ENCODE measurements at places on chromosomes 16 and 17.

GRCh38 chr16:56547120-56547948 is 17.5 kb upstream of the MT4 start:
- DNase-seq = no peak

DNA sequence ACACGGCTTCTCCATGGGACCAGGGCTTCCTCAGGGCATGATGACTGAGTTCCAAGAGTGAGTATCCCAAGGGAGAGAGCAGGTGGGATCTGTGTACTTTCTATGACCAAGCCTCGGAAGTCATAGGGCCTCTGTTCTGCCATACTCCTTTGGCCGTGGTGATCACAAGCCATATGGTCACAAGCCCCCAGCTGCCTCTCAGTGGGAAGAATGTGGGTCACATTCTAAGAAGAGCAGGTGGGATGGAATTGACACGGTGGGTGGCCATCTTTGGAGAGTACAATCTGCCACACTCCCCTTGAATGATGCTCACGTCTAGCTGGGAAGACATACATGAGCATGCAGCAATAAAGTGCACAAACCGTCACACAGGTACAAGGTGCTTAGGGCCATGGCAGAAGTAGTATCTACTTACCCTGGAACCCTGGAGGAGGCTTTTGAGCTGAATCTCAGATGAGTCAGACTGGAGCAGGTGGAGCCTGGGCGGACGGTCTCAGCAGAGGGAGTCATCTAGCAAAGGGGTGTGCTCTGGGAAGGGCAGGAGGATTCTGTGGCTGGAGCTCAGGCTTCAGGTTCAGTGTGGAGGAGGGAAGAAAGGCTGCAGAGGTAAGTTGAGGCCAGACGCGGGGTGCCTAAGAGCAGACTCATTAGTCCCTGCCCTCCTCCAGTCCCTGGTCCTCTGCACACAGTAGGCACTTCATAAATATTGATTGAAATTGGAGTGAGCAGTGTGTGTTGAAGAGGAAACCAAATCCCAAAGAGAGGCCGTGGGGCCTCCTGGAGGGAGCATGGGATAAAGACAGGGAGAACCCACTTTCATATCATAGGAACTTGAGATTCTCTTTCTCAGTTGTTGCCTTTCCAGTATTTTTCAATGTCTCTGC is 26.6 kb downstream of the GOSR2 start:
- DNase-seq = no peak

GRCh38 chr17:44970136-44970741 is 2.1 kb upstream of the C1QL1 start:
- DNase-seq = no peak

- no peak for DNase-seq
Observed at GRCh38 chr16:47612711-47613110, 151.6 kb downstream of the PHKB start.

DNA sequence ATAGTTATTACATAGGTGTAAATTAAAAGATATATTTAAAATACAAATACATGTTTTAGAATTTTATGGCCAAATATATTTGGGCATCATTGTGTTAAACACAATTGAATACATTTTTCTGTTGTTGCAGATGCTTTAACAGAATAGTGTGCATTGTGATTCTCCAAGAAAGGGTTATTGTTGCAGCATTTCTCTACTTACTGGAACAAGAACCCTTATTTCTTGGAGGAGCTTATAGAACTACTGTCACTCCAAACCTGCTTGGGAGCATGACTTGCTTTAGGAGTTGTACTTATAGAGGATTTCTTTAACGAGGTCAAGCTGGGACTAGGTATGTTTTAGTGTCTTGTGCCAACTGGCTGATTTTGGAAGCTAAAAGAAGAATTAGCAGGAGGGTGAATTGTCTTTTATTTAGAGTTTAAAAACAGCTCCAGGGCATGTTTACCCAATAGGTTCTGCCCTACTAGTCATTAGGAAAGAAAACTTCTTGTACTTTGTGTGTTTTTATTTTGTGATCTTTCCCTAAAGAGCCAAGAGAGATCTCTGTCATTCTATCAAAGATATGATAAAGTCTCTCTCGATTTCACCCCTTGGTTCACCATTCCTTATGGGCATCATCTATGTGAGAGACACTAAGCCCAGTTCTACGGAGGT is 279.8 kb upstream of the SALL1 start:
- DNase-seq = no peak

- no peak for DNase-seq
Observed at GRCh38 chr17:64278614-64279013, 15.6 kb upstream of the TEX2 start.

All from activated CD8-positive, alpha-beta memory T cell treated with anti-CD3 and anti-CD28 coated beads for 1 hour (primary cell).